OCI-LY7 (cell line): ENCODE measurements at places on chromosomes 1 and 21.

DNA sequence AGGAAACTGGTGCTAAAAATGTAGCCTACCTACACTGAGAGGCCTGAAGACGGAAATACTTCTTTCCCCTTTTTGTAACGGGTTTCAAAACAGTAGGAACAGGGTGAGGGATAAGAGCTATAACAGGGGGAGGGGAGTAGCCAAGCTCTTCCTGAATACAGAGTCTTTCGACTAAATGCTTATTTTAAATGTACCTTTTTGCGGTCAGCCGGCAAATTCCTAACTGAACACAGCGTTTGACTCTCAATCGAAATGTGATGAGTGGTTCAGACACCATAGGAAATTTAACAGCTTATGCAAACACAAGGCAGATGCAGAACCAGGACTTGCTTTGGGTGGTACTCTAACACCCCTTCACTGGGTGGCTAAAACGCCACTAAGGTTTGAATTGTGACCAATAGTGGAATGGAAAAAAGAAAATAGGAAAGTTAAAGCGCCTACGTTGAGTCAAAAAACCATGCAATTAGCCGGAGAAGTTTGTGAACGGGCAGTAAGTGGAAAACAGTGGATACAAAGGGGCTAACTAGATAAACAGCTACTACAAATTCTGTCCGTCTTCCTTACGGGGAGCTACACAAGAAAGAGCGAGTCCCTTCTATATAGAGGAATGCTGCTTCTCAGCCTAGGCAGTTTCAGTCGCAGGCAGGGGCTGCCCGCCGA, 1.7 kb downstream of the EGLN1 start:
- DNase-seq, result peak; percentile 56

DNA sequence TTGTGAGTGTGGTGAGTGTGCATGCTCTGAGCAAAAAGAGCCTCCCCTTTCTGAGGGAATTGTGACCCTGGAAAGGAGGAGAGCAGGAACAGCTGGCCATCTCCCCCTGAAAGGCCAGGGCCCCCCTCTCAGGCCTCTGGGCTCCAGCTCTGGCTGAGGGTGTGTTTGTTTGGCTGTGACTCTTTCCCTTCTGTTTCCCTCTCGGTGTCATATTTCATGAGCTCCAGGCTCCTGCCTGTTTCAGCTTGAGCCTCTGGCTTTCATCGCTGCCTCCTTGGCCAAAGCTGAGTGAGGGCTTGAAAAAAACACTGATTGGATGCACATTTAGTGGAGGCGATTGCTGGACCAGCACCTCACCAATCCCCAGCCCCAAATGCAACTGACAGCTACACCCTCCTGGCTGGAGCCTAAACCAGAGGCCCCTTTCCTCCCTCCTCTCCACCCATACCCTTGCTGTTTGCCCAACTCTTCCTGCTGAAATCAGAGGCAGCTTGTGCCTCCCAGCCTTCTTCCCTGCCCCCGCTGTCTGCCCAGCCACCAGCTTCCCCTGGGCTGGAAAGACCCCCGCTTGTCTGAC, 64.1 kb downstream of the DDR2 start:
- no peak for DNase-seq

- DNase-seq, result peak; percentile 68
Measured at GRCh38 chr1:89519779-89520358, 4.8 kb upstream of the LRRC8B start.

- DNase-seq, result no peak
Measured at GRCh38 chr1:109765483-109765815, 1.7 kb upstream of the EPS8L3 start.

GRCh38 chr21:14096172-14096571, 114.6 kb downstream of the LIPI start:
- DNase-seq, result no peak

GRCh38 chr1:159916242-159917051, 8.9 kb downstream of the TAGLN2 start:
- DNase-seq, result no peak
